ENCODE measurements at places on chromosomes 11 and 22. TPM values are rescaled to one million over a fixed set of nuclear protein-coding genes. Genes with fewer than 3 reads are reported as not detected.

DNA sequence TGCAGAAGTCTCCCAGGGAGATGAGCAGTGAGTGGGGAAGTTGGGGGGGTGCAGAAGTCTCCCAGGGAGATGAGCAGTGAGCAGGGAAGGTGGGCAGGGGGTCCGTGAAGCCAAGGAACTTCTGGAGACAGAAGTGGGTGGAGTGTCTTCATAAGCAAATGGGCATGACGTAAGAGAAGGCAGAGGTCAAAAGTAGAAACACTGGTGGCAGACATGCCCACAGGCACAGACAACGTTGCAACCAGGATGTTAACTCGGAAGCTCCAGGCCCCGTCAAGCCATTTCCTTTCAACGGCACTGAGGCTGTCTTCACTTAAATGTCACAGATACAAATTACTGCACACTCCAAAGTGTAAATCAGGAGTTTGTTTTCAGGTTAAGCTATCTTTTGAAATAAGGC, 186.1 kb downstream of the SHANK2 start:
- no peak for DNase-seq

GRCh38 chr22:38766076-38766777, 10.4 kb upstream of the SUN2 start:
- DNase-seq: peak; percentile 82

DNA sequence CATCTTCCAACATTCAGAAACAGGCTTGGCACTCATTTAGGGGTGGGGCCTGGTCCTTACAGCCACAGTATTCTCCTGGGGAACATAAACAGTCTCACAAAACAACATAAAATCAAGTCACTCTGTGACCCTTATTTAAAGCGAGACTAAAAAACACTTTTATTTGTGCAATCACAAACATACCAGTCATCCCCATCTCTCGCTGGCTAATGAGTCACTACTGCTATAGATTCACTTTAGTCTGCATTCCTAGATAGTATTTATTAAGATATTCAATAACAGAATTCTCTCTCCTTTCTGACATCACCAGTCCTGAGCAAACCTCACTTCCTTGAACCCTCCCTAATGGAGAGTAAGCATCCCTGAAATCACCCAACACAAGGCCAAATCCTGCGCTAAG, 68.0 kb downstream of the ZBTB44 start:
- DNase-seq: peak; percentile 50

DNA sequence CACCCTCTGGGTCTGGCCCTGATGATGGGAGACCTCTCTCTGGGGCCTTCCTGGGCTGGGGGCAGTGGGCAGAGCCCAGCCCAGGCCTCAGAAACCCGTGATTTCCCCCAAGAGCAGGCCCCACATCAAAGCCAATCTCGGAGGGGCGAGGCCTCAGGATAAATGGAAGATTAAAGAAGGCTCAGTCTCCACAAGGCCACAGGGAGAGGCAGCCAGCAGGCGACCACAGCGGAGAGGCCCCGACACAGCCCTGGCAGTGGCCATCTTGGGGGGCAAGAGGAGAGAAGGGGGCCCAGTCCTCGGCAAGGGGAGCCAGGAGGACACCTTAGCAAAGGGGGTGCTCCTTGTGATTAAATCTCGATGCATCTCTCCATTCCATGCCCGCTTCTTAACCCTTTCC, 12.5 kb upstream of the CREB3L1 start:
- no peak for DNase-seq

- DNase-seq: no peak
Observed at GRCh38 chr11:118621784-118622375, 14.5 kb downstream of the PHLDB1 start.

GRCh38 chr11:107688322-107688918, 23.4 kb downstream of the SLN start:
- no peak for DNase-seq

Gene NCF4
- 0.47 TPM for total RNA-seq

Gene GLYATL2
- 0.33 TPM for total RNA-seq

GRCh38 chr11:13368041-13368446, 90.5 kb downstream of the BMAL1 start:
- no peak for DNase-seq

Gene PRODH
- 0.84 TPM for total RNA-seq

- no peak for DNase-seq
Observed at GRCh38 chr11:119021631-119022030, 3.1 kb downstream of the TRAPPC4 start.

- no peak for DNase-seq
Observed at GRCh38 chr11:36567694-36568093, at the start of gene RAG1. RAG1 (plus strand) TSS chr11:36568007; CDS start chr11:36573305, 5,298 bp downstream.

DNA sequence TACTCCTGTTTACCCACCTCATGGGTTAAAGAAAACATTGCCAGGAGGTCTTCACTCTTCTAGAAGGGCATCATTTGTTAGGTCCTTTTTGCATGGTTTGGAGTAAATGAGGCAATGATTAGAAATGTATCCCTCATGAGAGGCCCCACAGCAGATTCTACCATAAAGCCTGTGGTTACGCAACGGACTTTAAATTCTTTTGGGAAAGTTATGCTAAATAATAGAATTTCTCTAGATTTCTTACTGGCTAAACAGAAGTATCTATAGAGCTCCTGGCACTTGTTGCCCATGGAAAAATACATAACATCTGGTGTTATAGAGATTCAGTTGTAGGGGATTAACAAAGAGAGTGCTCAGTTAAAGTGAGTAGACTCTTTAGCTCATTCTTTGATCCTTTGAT, 15.1 kb upstream of the ATXN10 start:
- no peak for DNase-seq

DNA sequence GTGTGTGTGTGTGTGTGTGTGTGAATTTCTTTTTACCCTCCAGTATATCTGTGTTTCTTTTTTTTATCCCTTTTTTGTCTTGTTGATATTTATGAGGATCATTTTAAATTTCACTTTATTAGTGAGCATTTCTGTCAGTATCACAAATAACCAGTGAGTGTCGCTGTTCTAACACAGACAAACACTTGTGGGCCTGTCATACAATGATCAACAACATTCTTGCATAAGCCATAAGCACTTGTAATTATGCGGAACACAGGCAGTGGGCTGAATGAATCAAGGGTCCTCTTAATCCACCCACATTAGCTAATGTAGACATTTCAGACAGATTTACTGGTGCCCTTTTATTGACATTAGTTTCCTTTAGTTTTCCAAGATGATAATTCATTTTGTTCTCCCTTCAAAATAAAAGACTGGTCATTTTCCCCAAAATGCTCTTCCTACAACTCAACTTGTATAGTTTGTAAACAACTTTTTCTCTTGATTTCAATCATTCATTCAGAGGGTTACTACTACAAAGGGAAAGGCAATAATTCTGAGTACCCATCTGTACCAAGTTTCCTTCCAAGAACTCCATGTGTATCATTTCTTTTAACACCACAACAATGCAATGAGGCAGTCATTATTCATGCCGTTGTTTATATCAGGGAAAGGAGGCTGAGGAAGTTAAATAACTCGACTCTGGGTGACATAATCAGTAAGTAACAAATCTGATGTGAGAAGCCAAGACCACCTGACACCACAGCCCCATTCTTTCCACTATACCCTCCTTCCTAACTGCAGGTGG, 34.5 kb upstream of the ANO3 start:
- DNase-seq: peak; percentile 64

Gene MMP3
- not detected for total RNA-seq

DNA sequence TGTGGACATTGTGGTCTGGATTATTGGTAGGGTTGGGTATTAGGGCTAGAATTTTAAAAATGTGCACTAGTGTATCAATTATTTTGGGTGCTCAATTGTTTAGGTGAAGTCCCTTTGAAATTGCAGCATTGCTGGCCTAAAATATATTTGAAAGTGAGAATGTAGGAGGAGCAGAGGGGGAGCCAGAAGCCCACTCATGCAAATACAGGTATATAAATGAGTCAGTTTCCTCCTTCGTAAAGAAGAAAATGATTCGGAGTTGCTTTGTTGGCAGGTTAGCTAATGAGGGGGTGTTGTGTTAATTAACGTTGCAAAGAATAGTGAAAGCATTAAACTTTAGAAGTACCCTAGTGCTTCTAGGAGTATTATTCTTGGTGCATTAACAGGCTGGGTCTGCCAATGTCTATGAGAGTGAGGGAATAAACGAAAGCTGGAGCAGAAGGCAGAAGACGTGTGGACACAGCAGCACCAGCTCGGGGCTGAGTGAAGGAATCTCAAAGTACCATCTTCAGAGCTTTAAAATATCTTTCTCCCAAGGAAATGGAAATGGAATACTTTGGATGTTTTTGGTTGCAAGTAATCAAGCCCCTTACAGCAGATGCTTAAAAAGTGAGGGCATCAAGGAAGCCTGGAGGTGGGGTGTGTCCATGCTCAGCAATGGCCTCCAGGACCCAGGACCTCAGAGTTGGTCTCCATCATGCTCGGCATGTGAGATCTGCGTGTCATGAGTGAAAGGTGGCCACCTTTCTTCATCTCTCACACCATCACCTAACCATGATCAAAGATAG, 522.9 kb downstream of the NTM start:
- DNase-seq: no peak

- DNase-seq: no peak
Observed at GRCh38 chr22:36998620-36999351, 20.5 kb downstream of the TST start.

DNA sequence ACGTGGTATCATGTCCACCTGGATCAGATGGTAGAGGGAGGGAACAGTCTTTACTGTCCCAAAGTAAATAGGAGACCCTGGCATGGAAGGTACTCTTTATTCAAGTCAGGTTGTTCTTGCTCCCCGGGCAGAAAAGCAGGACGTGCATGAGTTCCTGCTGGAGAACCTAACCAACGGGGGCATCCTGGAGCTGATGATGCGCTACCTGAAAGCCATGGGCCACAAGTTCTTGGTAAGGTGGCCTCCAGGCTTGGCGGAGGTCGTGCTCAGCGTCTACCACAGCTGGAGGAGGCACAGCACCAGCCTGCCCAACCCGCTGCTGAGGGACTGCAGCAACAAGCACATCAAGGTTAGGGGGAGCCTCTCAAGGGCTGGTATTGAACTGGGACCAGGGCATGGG, 48.7 kb downstream of the CABIN1 start:
- DNase-seq: no peak

DNA sequence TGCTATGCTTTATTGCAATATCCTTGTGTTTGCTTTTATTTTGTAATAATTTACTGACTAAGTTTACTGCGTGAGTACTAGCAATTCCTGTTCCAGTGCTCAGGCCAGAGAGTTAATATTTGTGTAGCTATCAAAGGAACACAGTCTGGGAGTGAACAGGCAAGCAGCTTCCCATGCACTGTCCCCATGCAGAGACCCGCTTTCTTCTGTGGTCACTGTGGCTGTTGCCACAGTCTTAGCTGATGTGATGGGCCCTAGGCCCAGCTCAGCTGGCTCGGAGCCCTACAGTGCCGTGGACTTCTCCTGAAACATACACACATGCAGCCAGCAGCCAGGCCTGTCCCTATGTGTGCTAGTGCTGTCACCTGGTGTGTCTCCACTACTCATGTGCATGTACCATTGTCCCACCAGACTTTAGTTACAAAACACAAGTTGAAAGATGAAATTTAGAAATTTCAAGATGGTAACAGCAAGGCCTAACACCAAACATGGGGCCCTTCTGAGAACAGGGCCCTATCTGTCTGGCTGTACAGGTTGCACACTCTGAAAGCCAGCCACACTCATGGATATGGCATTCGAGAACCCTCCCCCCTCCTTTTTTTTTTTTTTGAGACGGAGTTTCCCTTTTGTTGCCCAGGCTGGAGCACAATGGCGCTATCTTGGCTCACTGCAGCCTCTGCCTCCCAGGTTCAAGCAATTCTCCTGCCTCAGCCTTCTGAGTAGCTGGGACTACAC, 12.3 kb upstream of the SCUBE2 start:
- DNase-seq: peak; percentile 14

DNA sequence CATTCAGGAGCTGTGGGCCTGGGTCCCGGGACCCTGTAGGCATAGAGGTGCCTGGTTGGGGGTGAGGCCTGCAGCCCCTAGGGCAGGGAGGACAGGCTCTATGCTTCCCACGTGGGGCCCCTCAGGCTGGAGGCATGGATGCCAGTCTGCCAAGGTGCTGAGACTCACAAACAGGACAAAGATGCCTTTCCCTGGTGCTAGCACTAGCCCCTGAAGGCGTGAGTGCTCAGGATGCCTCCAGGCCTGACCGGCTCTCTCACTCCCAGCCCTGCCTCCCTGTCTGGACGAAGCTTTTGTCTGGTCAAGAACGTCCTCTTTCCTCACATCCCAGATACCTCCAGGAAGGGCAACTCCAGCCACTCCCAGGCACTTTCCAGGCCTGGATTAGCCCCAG, 2.1 kb downstream of the CDC42BPG start:
- DNase-seq: peak; percentile 38

- DNase-seq: peak; percentile 2
Observed at GRCh38 chr11:43942662-43943371, 380 bp downstream of the C11orf96 start.

Gene FAM180B
- total RNA-seq: not detected

DNA sequence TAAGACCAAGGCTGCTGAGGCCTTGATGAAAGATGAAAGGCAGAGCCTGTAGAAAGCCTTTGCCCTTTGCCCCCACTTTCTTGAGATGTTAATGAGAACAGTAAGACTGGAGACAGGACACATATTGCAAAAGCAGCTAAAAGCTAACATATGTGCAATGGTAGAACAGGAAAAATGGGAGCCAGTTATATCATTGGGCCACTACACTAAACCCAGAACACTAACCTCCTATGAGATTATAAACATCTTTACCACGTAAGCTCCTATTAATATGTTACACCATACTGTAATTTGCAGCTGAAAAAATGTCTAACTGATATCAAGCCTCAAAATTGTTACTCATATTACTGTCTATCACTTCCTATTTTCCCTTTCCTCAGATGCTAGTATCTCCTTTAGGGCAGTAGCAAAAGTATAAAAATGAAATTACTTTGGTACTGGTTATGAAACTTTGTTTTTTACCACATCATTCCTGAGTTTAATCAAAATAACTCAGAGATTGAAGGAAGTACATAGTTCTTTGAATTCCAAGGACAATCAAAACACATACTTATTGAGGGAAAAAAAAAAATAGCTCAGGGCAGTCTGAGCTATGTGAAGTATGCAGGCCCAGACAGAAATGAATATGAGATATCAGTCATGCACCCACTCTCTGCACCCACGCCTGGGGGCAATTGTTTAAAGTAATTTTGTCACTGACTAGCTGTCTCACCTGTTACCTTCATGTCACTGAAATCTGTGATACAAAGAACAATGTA, 9.1 kb downstream of the HPS5 start:
- no peak for DNase-seq

Gene JAML
- total RNA-seq: not detected
